Stimulated activated CD4-positive, alpha-beta T cell treated with anti-CD3 and anti-CD28 coated beads, Interleukin-1b, Interleukin-23, amount 100 ng/mL, for 24 hours (primary cell): ENCODE measurements at places on chromosomes 2 and 18.

DNA sequence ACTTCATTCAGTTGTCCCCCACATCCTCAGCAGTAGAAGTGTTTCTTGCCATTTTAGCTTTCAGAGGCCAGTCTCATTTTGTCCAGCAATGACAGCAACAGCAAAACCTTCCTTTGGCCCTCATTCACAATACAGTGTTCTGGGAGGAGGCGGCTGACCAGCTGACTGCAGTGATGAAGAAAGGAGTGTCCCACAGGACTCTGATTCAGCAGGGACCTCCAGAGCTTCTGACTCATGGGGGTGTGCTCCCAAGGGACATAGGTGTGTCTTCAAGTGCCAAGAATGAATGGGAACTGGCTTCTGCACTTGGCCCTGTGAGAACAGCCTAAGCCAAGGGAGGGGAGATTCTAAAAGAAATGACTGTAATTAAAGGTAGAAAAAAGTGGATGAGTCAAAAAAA is 147.0 kb upstream of the PELI1 start:
- DNase-seq, result no peak

GRCh38 chr2:54106631-54107454 is 8.6 kb upstream of the ACYP2 start:
- DNase-seq, result no peak

DNA sequence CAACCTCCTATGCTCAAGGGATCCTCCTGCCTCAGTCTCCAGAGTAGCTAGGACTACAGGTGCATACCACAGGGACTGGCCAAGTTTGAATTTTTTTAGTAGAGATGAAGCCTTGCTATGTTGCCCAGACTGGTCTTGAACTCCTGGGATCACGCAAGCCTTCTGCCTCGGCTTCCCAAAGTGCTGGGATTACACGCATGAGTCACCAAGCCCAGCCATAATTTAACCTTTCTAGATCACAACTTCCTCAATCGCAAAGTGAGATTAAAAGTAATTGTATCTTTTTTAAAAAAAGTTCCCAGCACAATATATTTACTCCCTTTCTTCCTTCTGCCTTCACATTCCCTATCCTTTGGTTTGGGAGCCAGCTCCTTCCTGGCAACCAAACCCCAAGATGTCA is 5.8 kb upstream of the PPP1CB start:
- DNase-seq, result no peak

DNA sequence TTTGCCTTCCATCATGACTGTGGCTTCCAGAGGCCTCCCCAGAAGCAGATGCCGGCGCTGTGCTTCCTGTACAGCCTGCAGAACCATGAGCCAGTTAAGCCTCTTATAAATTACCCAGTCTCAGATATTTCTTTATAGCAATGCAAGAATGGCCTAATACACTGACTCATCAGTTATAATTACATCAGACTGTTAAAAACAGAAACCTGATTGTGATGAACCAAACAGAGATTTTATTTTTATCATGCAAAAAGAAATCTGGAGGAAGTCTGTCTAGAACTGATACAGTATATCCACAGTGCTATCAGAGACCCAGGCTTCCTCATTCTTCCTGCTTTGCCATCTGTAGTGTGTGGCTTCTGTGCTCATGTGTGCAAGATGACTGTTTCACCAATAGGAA is 93.4 kb upstream of the MEX3C start:
- no peak for DNase-seq

- no peak for DNase-seq
Observed at GRCh38 chr2:226554701-226555100, 244.9 kb downstream of the IRS1 start.

- no peak for DNase-seq
Observed at GRCh38 chr2:25597881-25598280, 75.5 kb downstream of the DTNB start.

GRCh38 chr2:15640261-15640711 is 48.6 kb downstream of the DDX1 start:
- no peak for DNase-seq

DNA sequence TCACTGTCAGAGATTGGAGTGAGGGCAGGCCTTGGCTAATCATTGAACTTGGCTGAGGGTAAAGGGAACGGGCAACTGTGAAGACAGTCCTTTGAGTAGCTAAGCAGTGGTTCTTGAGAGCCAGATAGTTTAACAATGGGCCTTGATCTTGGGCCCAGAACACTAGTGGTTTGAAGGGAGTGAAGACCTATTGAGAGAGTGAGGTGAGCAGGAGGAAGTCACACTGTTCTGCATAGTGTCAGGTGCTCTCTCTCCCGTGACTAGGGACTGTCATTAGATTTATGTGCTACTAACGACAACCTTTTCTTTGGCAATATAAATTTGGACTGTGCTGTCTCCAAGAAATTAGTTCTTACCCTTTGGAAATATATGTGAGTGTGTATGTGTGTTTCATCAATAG is 44.6 kb upstream of the ALMS1 start:
- no peak for DNase-seq

DNA sequence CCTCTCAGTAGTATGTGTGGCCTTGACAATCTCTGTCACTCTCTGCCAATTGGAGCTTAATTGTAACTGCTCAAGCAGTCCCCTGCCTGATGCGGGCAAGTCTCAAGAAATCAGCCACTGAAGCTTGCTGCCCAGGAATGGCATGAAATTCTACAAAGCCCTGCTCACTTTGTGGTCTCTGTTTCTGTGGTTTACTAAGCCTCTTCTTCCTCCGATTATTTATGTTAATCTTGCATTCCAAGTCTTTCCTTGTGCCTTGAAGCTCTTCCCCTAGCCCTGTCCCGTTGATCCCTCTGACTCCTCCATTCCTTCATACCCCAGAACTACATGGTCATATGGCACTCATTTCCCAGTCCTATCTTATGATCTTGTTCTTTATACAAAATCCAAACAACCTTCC is 489.3 kb upstream of the CHST9 start:
- no peak for DNase-seq

- DNase-seq, result no peak
Observed at GRCh38 chr2:170712653-170713542, 2.2 kb upstream of the SP5 start.

DNA sequence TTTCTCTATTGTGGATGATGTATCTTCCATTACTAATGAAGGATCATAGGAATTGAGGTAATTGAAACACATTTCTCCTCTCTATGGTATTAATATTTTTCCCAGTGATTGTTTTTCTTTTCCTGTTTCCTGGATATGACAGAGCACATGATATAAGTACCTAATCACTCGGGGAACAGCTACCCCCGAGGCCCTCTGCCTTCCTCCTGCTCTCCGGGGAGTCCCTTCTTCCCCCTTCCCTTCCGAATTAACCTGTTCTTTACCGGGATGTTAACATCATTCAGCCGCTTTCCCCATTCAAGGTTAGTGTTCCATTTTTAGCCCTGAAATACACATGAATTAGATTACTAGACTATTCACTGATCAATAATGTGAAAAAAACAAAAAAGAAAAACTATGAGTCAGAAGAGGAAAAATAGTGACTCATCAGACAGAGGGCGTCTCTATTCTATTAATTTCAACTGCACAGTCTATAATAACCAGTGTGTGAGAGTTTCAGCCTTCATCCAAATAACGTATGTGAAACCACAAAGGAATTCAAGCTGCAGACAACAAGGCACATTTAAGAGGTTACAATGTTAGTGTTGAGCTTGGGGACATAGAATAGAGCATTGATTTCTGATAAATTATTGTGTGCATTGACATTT is 450.8 kb downstream of the DLGAP1 start:
- no peak for DNase-seq

- no peak for DNase-seq
Observed at GRCh38 chr2:29012211-29012681, 31.1 kb downstream of the TOGARAM2 start.

- DNase-seq, result no peak
Observed at GRCh38 chr2:122063716-122064115, 308.3 kb downstream of the TSN start.

GRCh38 chr2:65435625-65436168 is 3.3 kb upstream of the SPRED2 start:
- peak; percentile 42 for DNase-seq

DNA sequence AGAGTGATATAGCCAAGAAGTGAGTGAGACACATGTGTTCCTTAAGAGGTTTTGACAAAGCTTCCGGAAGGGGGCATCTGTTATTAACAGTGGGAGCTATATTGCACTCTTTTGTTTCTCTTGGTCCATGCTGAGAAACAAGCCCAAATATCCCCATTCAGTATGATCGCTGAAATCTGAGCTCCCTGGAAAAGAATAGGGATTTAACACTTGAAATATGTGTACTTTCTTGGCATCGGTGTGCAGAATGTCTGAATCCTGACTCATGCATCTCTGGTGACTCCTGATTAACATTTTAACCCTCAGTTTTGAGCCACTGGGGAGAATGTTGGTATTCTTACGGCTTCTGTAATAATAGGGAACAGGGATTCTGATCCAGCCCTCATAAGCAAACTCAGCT is 448.1 kb downstream of the TSN start:
- DNase-seq, result no peak

- DNase-seq, result no peak
Observed at GRCh38 chr2:71823526-71823925, 324.1 kb downstream of the CYP26B1 start.

DNA sequence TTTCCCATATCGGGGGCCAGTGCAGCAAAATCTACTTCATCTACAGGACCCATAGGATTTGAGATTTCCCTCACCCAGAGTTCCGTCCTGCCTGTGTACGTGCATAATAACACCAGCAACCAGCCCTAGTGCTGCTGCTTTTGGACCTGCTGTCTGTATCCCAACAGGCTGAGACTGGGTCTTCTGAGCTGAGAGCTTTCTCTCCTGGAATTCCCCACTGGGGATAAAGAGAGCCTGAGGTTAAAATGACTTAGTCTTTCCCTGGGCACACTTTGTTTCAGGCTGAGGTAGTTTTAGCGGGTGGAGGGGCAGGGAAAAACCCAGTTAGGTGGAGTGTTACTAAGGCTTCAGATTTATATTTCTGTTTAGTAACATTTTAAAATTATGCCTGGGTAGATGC is 62.5 kb downstream of the SERTAD2 start:
- DNase-seq, result no peak

GRCh38 chr18:24799176-24799575 is 338.7 kb downstream of the HRH4 start:
- DNase-seq, result no peak

GRCh38 chr2:163708265-163708664 is 27.5 kb downstream of the FIGN start:
- DNase-seq, result no peak

GRCh38 chr2:66240286-66240685 is 194.6 kb upstream of the MEIS1 start:
- DNase-seq, result no peak

- DNase-seq, result no peak
Observed at GRCh38 chr2:40201425-40201824, 250.5 kb downstream of the SLC8A1 start.

GRCh38 chr2:79576451-79576850 is 63.6 kb downstream of the CTNNA2 start:
- no peak for DNase-seq

DNA sequence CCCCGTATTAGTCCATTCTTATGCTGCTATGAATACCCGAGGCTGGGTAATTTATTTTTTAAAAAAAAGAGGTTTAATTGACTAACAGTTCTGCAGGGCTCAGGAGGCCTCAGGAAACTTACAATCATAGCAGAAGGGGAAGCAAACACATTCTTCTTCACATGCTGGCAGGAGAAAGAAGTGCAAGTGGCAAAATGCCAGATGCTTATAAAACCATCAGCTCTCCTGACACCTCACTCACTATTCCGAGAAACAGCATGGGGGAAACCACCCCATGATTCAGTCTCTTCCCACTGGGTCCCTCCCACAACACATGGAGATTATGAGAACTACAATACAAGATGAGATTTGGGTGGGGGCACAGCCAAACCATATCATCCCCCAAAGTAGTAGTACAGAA is 2148.5 kb upstream of the PIK3C3 start:
- no peak for DNase-seq

GRCh38 chr18:45061359-45061758 is 380.7 kb downstream of the SETBP1 start:
- no peak for DNase-seq

GRCh38 chr2:25885933-25886332 is 7.6 kb upstream of the ASXL2 start:
- no peak for DNase-seq

- no peak for DNase-seq
Observed at GRCh38 chr18:13407484-13407883, 188.9 kb downstream of the LDLRAD4 start.

- no peak for DNase-seq
Observed at GRCh38 chr2:219576505-219577388, 4.6 kb downstream of the INHA start.

DNA sequence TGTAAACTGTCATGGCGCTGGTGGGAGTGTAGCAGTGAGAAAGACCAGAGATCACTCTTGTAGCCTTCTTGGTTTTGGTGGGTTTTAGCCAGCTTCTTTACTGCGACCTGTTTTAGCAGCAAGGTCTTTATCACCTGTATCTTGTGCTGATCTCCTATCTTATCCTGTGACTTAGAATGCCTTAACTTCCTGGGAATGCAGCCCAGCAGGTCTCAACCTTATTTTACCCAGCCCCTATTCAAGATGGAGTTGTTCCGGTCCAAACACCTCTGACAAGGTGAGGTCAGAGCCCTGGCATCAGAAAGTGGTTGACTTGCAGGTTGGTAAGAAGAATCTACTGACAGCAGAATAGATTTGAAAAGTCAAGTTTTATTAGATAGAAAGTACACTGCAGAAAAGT is 55.0 kb upstream of the MSH6 start:
- no peak for DNase-seq

DNA sequence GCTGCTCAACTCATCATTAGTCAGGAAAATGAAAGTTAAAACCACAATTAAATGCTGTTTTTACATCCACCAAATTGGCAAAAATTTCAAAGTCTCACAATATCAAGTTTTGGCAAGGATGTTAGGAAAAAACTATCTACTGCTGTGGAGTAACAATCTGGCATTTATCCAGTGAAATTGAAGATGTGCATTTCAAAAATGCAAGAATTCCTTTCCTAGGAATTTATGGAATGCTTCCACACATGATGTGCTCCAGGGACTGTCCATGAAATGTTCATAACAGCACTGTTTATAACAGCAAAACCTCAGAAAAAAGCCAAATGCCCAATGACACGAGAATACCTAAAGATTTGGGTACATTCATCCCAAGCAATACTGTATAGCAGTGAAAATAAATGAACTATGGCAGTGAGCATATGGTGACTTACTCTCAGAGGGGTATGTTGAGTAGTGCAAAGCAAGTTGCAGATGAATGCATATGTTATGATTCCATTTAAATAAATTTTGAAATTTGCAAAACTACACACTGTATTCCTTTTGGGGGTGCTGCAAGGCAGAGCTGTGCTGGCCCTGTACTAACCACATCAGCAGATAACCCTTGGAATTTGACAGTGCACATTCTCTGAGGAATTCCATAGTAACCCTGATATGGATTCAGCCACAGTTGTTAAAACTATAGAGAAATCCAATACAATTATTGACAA is 41.3 kb upstream of the GYPC start:
- DNase-seq, result no peak

- DNase-seq, result no peak
Observed at GRCh38 chr2:21452263-21452662, 328.5 kb downstream of the TDRD15 start.

GRCh38 chr2:176879426-176879995 is 333.1 kb upstream of the HNRNPA3 start:
- no peak for DNase-seq

- DNase-seq, result no peak
Observed at GRCh38 chr2:204104811-204105210, 168.2 kb downstream of the ICOS start.

- DNase-seq, result no peak
Observed at GRCh38 chr2:71477231-71477691, 23.9 kb downstream of the DYSF start.
